ENCODE measurements at places on chromosomes 2 and 18. TPM values are rescaled to one million over a fixed set of nuclear protein-coding genes. Genes with fewer than 3 reads are reported as not detected.
A peak's percentile ranks its signal among the peaks of the same experiment; 100 is the strongest.

The TBC1D8 gene
- total RNA-seq = 12.3 TPM

The STAMBP gene
- total RNA-seq = 28.3 TPM

The PLB1 gene
- total RNA-seq = 0.49 TPM

The SH3YL1 gene
- total RNA-seq = 19.8 TPM

The CSRNP3 gene
- total RNA-seq = 55.8 TPM

The CACNB4 gene
- 19.9 TPM for total RNA-seq

The CD8B2 gene
- 0.05 TPM for total RNA-seq

The POTEI gene
- 0.39 TPM for total RNA-seq

The UGT1A8 gene
- total RNA-seq = not detected

The CHRNA1 gene
- not detected for total RNA-seq

The SERPINB7 gene
- total RNA-seq = not detected

The TEX44 gene
- 0.44 TPM for total RNA-seq

The RFX8 gene
- total RNA-seq = not detected

The KHK gene
- 0.22 TPM for total RNA-seq

The ABCG5 gene
- 0.21 TPM for total RNA-seq

DNA sequence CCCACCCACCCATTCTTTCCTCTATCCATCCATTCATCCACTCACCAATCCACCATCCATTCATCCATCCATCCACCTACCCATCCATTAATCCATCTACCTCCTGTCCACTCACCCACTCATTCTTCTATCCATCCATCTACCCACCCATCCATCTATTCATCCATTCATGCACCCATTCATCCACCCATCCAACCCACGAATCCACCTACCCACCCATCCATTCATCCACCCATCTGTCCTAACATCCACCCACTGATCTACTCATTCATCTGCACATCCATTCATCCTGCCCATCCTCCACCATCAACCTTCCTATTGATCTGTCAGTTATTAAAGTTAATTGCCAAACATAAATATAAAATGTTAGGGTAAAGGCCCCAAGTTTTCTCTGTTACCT is 25.6 kb downstream of the LDLRAD4 start:
- ATAC-seq = no peak

GRCh38 chr2:62505109-62505749 is 766 bp downstream of the TMEM17 start:
- ATAC-seq = no peak

DNA sequence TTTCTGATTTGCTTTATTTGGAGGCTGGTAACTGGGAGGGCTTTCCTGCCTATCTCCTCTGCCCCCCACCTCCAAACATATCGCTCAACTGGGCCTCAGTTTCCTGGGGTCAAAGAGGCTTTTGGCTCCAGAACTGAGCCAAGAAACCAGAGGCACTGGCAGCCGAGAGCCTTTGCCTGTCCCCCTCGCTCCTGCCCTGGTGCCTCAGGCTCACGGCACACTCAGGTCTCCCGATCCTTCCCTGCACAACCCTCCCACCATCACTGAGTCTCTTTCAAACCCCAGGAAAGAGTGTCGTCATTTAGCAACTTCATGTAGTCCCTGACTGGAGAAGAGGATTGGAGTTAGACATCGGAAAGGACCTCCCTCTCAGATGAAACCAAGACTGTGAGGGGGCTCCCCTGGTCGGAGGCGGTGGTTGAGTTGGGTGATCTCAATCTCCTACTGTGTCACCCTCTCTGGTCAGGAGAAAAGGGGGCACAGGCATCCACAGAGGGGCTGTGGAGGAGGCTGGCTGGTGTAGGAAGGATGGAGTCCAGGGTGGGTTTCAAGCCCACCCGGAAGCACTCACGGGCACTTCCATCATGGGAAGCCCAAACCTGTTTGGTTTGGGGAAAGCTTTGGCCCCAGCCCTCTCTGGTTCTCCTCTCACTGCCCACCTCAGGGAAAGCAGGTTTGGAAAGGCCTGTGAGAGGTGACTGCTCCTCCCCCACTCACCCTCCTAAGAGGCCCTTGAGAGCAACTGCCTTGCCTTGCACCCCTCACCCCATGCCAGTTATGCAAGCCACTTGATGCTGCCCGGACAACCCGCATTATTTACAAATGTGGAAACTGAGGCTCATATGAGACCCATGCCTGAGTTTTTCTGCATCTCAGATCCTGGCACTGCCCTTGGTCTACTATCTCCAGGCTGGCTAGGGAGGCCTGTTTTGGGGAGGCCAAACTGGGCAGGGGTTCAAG is 62.3 kb downstream of the TNS1 start:
- ATAC-seq = no peak

- ATAC-seq = peak; percentile 93
Observed at GRCh38 chr2:52074130-52074719, 1042.3 kb upstream of the NRXN1 start.

DNA sequence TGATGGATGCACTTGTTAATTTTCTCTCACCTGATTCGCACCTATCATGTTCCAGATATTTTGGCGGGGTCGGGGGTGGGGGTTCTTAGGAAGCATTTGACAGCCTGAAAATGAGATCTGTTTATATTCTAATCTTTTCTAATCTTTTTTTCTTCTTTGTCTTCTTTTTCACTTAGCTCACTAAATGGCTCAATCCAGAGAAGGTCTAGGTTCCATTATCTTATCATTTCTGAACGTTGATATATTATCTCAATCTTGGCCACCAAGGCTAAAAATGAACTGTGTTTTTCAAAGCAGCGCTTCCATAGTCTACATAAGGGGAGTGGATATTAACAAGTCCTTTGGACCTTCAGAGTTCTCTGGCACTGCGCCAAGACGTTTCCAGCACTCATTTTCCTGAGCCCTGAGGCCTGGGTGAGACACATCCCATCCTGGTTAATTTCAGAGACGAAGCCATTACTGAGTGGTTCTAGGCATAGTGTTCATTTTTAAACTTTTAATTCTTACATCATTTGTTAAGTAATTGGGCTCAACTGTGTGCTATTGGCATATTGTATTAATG is 229.0 kb downstream of the SOX11 start:
- no peak for ATAC-seq

GRCh38 chr2:79740879-79741443 is 228.1 kb downstream of the CTNNA2 start:
- no peak for ATAC-seq

DNA sequence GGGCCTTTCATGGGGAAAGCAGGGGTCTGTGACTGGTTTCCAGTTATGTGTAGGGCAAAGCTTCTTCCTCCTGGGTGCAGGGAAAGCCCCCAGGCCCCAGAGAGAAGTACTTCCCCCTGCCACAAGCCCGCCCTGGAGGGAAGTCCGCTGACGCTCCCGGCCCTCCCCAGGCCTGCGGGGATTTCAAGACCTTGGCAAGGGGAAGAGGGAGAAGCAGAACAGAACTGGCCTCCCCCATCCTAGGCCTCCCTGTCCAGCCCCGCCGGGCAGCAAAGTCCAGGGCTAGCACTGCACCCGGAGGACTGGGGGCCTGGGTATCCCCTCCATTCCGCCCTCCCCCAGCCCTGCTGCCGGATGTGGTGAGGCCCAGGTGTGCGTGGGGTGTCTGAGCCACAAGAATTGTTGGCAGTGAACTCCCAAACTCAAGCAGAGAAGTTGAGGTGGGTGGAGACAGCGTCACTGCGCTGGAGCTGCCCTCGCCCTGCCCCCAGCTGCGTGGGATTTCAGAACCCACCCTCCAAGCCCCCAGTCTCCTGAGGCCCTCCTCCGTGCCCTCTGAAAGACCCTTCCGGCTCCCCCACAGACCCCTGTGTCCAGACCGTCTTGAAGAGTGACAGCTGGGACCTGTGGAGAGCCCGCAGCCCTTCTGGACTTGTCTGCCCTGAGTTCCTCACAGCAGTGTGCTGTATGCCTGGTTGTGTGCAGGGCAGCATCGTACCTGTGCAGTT is 1.1 kb upstream of the DUSP2 start:
- no peak for ATAC-seq

- ATAC-seq = no peak
Observed at GRCh38 chr2:226366920-226367319, 432.7 kb downstream of the IRS1 start.

DNA sequence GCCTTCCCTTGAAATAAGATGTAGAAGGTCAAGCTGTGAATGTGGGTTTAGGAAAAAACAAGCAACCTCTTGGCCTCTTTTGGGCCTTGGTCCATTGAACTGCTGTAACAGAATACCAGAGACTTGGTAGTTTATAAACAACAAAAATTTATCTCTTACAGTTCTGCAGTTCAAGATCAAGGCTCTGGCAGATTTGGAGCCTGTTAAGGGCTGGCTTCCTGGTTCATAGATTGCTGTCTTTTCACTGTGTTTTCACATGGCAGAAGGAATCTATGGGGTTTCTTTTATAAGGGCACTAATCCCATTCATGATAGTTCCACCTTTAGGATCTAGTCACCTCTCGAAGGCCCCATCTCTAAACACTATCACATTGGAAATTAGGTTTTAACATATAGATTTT is 20.2 kb upstream of the STK17B start:
- no peak for ATAC-seq

DNA sequence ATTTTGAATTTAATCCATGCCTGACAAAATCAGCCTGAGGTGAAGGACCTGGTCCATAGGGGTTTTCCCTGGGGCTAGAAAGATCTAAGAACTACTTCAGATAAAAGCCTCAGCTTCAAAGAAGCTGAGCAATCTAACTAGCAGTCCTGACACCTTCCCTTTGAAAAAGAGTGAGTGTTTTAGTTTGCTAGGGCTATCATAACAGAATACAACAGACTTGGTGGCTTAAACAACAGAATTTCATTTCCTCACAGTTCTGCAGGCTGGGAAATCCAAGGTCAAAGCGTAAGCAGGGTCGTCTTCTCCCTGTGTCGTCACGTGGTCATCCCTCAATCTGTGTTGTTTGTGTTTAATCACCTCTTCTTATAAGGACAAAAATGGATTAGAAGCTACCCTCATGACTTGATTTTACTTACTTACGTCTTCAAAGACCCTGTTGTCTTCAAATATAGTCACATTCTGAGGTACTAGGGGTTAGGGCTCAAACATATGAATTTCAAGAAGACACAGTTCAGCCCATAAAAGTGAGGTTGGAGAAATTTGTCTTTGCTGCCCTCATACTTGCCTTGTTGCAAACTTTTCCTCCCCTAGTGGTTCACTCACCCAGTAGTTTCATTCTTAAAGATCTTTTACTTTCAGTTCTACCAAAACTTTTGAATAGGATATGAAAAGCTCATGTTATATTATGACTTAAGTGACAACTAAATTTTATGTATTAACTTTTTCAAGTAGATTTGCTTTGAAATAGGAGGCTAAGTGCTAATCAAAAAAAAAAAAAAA is 673.8 kb downstream of the ARHGAP15 start:
- no peak for ATAC-seq

DNA sequence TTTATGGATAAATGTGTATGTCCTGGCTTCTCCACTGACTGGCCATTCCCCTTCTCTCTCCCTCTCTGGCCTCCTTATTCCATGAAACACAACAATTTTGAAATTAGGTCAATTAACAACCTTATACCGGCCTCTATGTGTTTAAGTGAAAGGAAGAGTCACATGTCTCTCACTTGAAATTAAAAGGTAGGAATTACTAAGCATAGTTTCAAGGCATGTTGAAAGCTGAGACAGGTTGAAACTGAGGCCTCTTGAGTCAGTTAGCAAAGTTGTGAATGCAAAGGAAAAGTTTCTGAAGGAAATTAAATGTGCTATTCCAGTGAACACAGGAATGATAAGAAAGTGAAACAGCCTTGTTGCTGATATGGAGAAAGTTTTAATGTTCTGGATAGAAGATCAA is 69.7 kb downstream of the ADAM23 start:
- ATAC-seq = no peak

GRCh38 chr18:69838620-69839411 is 108.9 kb downstream of the CD226 start:
- peak; percentile 31 for ATAC-seq

DNA sequence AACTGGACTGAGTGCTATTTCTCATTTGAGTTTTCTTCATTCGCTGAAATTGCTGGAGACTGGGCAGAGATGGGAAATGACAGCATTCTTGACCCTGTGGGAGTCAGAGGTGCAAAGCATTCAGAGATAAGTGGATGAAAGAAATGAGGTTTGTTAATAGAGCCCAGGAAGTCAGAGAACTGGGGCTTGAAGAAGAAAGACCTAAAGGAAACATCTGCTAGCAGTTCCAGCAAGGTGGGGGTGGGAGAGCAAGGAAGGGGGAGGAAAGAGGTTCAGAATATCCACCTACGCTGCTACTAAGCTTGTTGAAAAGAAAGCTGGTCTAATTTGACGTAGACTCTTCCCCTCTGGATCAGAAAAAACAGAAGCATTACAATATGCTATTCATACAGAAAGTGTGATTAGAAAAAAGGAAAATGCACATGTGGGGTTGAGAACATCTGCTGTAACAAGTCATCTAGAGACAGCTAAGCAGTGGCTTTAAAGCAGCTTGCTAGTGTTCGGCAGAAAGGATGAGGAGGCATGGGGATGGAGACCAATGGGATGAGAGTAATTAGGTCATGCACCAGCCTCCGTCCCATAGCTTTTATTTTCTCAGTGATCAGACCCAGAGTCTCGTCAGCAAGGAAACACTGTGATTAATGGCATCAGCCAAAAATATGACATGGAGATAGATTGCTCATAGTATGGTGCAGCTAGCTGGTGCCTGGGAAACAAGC is 29.7 kb downstream of the NAB1 start:
- ATAC-seq = no peak

GRCh38 chr2:193461431-193461934 is 1266.8 kb upstream of the TMEFF2 start:
- ATAC-seq = no peak

GRCh38 chr2:43027097-43027873 is 199.1 kb downstream of the ZFP36L2 start:
- ATAC-seq = no peak

- ATAC-seq = no peak
Observed at GRCh38 chr2:128604045-128604444, 285.4 kb upstream of the HS6ST1 start.

DNA sequence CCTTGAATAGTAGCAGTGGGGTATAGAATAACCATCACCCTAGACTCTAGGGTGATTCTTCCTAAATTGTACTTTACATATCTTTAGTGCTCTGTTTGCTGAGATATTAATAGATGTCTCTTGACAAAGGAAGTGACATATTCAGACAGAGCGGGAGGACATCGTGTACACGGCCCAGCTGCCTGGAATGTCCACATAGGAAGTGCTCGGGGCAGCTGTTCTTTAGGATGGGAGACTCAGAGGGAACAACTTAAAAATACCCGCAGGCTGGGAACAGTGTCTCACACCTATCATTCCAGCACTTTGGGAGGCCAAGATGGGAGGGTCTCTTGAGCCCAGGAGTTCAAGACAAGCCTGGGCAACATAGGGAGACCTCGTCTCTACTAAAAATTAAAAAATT is 206.1 kb downstream of the FAM210A start:
- ATAC-seq = no peak

DNA sequence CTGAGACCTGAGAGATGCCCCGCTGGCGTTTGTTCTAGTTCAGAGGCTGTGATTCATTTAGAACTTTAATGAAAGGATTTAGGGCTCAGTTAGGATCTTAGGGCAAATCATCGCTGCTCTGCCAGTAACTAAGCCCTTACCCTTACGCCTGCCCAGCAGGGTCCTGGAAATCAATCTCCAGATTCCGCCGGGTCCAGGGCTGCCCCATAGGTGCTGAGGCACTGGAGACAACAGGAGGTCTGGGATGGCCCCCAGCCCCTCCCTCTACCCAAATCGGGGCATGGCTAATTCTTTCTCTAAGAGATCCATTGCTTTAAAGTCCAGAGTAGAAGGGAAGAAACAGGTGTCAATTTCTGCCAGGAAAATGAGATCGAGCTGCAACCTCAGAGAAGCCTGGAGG is 83.1 kb downstream of the SDC1 start:
- peak; percentile 10 for ATAC-seq

- ATAC-seq = peak; percentile 92
Observed at GRCh38 chr2:129711816-129712675, 267.4 kb upstream of the RAB6C start.

GRCh38 chr2:241692448-241692847 is 5.8 kb upstream of the DTYMK start:
- ATAC-seq = no peak

GRCh38 chr18:40469316-40469715 is 1485.7 kb upstream of the PIK3C3 start:
- ATAC-seq = no peak
